ENCODE measurements at places on chromosomes 3 and 15. TPM values are rescaled to one million over a fixed set of nuclear protein-coding genes. Genes with fewer than 3 reads are reported as not detected.

DNA sequence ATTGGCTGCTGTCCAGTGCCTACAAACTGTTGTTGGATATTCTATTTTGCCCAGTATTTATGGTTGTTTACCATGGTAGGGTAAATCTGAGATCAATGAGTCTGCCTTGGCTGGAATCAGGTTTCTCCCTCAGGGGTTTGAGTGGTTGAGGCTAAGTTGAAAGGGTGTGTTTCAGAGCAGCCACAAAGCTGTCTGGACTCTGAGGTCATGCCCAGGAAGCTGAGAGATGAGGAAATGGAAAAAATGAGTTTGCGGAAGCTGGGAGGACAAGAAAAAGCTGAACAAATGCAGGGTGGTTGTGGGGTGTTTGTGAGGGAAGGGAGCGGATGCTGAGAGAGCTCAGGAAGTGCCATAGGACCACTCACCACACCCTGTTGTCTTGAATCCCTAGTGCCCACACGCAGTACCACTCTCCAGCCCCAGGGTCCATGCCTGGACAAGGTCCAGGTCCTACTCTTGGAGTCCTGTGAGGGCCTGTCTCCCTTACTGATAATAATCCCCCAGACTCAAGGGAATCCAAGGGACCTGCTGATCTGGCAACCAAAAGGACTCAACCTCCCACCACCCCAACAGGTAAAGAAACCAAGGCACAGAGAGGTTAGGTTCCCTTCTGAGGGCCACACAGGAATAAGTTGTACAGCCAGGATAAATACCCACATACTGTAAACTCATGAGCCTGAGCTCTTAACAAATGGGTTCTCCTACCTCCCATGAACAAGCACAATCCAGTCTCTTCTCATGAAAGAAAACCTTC, 81.6 kb downstream of the PPCDC start:
- DNase-seq: peak; percentile 72

- no peak for DNase-seq
Measured at GRCh38 chr15:81297147-81297572, 26.8 kb downstream of the STARD5 start.

GRCh38 chr3:114496874-114497273, 203.0 kb downstream of the TIGIT start:
- DNase-seq: no peak

The PPM1L gene
- total RNA-seq: 8.3 TPM

DNA sequence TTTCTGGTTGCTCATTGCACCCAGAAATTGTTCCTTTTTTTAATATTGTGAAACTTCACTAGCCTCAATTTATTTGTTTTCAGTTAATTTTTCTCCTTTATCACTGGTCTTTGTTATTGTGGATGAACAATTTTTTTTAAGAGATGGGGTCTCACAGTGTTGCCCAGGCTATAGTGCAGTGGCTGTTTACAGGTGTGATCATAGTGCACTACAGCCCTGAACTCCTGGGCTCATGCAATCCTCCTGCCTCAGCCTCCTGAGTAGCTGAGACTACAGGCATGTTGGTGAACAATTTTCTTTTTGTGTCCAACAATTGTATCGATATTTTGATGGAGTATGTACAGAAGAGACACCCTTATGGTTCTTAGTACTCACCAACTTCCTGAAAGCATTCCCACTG, 26.3 kb downstream of the BLM start:
- no peak for DNase-seq

GRCh38 chr15:60949039-60949977, 279.8 kb downstream of the RORA start:
- DNase-seq: no peak

DNA sequence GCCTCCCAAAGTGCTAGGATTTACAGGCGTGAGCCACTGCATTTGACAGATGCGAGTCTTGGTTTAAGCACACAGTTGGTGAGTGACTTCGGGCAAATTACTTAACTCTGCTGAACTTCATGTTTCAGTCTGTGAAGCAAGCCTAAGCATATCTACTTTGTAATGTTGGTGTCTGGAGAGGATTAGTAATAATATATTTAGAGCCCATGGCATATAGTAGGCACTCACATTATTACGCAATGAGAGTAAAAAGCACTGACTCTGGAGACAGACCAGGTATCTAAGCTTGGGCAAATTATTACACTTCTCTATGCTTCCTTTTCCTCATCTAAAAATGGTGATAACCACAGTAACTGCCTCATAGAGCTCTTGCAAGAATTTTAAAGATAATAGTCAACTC, 208.7 kb upstream of the P2RY1 start:
- no peak for DNase-seq

GRCh38 chr15:70014860-70015490, 82.7 kb downstream of the TLE3 start:
- no peak for DNase-seq

The MUC13 gene
- total RNA-seq: not detected

GRCh38 chr3:121817753-121818152, 17.1 kb downstream of the IQCB1 start:
- no peak for DNase-seq

The RARB gene
- not detected for total RNA-seq
